Midbrain (tissue), 1 donor: ENCODE measurements at places on chromosomes 16 and 17.
A peak's percentile ranks its signal among the peaks of the same experiment; 100 is the strongest.

DNA sequence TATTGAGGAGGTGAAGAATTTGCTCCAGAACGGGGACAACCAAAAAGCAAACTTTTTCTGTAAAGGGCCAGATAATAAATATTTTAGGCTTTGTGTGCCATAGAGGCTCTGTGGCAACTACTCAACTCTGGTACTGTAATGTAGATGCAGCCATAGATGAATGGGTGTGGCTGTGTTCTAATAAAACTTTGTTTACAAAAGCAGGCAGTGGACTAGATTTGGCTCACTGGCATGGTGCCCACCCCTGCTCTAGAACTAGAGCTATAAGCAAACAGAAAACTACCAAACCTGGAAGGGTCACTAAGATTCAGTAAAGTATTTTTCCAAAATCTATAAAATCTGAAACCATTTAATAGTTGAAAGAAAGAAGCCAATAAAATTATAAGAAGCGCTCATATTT lies 24.6 kb upstream of the SMURF2 start:
- DNase-seq: no peak

DNA sequence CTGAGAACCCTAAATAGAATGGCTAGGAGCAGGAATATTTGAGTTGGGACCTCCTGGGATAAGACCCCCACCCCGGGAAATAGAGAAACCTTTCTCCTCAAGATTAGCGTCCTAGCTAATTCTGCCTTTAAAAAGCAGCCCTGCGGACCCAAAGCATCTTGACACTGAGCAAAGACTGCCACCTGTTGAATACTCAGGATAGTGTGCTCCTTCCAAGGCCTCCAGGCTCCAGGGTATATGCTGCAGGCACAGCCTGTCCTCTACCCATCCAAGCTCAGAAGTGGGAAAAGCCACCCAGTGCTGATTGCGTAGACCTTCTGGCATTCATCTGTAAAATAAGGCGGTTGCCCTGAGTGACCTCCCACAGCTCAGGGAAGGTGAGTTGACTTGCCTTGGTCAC lies 456.2 kb upstream of the DYNLRB2 start:
- DNase-seq: peak; percentile 66

GRCh38 chr16:84710686-84711085 lies 10.9 kb downstream of the USP10 start:
- DNase-seq: no peak

- peak; percentile 0 for DNase-seq
Observed at GRCh38 chr17:9072696-9073339, 51.5 kb downstream of the NTN1 start.

DNA sequence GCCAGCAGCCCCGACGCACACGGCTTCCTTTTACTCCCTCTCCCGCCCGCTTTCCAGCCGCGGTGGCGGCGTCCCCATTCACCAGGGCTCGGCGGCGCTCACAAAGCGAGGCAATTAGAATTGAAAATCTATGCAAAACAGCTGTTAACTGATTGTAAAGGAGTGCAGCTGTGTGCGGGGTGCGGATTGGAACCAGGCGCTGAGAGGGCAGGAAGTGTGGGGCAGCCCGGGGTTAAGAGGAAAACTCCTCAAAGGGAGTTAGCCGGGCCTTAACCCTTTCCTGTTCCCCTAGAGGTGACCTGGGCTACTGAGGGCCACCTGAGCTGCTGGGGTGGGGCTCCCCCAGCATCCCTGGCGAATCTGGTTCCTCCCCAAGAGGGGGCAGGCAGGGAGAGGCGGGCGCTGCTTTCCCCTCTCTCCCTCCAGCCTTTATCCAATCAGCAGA lies 5.8 kb upstream of the GSE1 start:
- no peak for DNase-seq

GRCh38 chr16:75263291-75263962 lies 12.0 kb upstream of the BCAR1 start:
- no peak for DNase-seq

DNA sequence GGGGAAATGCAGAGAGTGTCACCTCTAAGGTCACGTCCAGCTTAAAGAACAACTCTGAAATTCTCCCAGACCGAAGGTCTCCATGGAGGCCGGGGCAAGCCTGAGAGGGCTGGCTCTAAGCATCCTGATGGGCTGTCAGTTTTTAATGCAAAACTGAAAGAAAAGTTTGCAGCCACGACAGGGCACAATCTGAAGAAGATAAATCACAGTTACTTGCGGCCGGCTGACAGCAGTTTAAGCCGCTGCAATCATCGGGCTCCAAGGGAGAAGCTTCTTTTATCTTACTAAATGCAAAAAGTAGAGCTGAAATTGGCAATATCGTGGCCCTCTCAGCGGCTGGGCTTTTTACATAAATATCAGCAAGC lies 168.8 kb downstream of the CYLD start:
- no peak for DNase-seq
